ENCODE measurements at places on chromosomes 7 and 10.

DNA sequence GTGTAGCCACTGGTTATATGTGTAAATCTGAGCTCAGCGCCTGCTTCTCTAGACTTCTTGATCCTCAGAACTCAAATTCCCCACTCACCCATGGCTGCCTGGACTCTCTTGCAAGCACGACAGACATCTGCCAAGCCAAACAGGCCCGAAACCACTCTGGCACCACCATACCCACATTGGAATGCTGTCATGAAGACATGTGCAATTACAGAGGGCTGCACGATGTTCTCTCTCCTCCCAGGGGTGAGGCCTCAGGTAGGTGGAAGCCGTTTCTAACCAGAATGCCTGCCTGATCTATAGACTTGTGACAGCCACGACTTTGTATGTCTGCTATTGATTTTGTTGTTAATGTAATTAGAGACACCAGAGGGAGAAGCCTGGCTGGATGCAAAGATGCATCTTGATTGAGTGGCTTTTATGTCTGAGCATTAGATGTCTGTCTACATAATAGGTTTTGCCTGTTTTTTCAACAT lies 4.0 kb downstream of the BAMBI start:
- no peak overlapping the region for H3K4me3 ChIP-seq
- DNase-seq: no peak
- no peaks in the 10 kb centered on the region for H3K36me3 ChIP-seq

GRCh38 chr10:91328320-91328984 lies 81.7 kb upstream of the HECTD2 start:
- no peak overlapping the region for H3K4me3 ChIP-seq
- H3K36me3 ChIP-seq: peaks cover 2% of the 10 kb centered on the region
- no peak for DNase-seq
- H3K27me3 ChIP-seq: peaks cover 50% of the 10 kb centered on the region
- no peak overlapping the region for H3K27ac ChIP-seq
- H3K4me1 ChIP-seq: no peaks in the 10 kb centered on the region

GRCh38 chr10:95815701-95816240 lies 59.8 kb downstream of the ENTPD1 start:
- H3K27ac ChIP-seq: no peak overlapping the region
- no peaks in the 10 kb centered on the region for H3K36me3 ChIP-seq
- H3K4me3 ChIP-seq: no peak overlapping the region
- no peak for DNase-seq

DNA sequence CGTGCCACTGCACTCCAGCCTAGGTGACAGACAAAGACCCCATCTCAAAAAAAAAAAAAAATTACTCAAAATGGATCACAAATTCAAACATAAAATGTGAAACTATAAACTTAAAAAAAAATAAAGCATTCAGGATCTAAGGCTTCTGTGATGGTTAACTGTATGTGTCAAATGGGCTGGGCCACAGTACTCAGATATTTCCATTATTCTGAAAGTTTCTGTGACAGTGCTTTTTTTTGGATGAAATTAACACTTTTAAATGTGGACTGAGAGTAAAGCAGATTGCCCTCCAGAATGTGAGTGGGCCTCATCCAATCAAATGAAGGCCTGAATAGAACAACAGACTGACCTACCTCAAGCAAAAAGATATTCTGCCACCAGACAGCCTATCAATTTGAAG lies 26.0 kb downstream of the ARHGAP12 start:
- H3K27ac ChIP-seq: no peak overlapping the region
- peaks cover 28% of the 10 kb centered on the region for H3K36me3 ChIP-seq
- H3K4me1 ChIP-seq: peaks cover 43% of the 10 kb centered on the region

DNA sequence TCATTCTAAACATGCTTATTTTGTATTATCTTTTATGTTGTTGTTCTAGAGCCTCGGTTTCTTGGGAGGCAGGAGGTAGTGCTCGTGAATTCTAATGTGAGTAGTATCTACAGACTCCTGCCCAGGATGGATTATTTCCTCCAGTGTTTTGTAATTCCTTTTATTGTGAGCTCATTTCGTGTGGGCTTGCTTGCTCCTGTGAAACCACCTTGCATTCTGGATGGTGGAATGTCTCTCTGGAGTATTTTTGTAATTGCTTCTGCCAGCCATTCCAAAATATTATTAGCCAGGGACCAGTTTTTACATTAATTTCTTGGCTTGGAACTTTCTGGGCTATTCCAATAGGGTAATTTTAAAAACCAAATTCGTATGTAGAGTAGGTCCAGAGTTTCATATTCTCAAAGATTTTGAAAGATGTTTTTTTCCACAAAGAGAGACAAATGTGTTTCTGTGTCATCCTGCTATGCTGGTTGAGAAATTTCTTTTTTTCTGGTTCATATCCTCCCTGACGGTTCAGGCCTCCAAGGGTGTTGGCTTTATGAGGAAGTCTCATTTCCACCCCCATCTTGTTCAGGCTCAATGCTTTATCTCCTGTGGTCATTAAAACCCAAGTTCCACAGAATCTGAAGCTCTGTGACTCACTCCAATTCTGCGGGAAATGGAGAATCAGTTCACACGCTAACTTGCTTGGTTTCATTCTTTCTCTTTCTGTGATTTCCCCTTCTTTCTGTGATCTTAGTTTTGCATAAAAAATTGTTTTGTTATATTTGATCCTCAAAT lies 41.7 kb upstream of the CALD1 start:
- peaks cover 5% of the 10 kb centered on the region for H3K27me3 ChIP-seq
- H3K27ac ChIP-seq: no peak overlapping the region
- H3K4me3 ChIP-seq: no peak overlapping the region
- H3K4me1 ChIP-seq: no peaks in the 10 kb centered on the region

DNA sequence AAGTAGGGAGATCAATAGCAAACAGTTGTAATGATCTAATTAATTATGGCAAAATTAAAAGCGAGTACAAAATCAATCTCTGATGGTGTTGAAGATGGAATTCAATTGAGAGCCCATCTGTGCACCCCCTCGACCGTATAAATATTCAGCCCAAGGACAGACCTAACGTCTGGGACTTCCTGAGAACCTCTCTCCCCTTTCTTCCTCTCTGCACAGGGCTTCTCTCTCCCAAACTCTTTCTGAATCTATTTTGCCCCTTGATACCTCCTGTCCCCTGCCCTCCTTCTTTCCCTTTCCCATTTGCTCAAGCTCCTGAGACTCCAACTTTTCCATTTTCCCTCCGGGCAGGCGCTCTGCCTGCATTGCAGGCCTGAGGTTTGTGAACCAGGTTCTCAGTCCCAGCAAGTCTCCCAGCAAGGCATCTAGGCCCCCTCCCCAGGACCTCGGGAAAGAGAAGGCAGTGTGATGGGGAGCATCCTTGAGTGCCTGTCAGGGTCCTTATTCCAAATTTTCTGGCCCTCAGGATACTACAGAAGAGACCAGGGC lies 8.5 kb upstream of the PAX2 start:
- H3K4me1 ChIP-seq: peaks cover 38% of the 10 kb centered on the region
- no peak for DNase-seq
- peaks cover 86% of the 10 kb centered on the region for H3K27me3 ChIP-seq
- H3K36me3 ChIP-seq: peaks cover 3% of the 10 kb centered on the region
- H3K27ac ChIP-seq: no peak overlapping the region

DNA sequence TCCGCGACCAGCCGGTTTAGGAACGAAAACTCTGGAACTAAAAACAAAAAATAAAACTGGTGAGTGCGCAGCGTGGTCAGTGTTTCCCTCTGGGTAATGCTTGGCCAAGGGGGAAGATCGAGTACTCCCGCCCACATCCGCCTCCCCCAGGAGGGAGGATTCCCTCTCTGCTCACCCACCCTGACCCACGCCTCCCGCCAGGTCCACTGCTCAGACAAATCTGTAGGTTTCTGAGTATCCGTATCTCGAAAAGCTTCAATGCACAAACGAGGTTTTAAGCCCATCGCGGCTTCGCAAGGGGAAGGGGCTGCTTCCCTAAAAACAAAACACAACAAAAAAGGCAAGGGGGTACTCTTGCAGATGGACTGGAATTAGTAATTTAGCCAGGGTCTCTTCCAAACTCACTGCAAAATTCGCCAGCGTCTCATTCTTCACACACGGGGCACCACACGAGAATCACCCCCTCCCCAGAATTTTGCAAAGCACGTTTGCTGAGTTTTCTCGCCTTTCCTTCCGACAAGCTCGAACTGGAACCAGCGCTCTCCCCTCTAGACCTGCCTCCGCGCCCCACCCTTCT lies 75.2 kb downstream of the INSIG1 start:
- no peaks in the 10 kb centered on the region for H3K36me3 ChIP-seq
- H3K27ac ChIP-seq: no peak overlapping the region
- peaks cover 82% of the 10 kb centered on the region for H3K27me3 ChIP-seq

DNA sequence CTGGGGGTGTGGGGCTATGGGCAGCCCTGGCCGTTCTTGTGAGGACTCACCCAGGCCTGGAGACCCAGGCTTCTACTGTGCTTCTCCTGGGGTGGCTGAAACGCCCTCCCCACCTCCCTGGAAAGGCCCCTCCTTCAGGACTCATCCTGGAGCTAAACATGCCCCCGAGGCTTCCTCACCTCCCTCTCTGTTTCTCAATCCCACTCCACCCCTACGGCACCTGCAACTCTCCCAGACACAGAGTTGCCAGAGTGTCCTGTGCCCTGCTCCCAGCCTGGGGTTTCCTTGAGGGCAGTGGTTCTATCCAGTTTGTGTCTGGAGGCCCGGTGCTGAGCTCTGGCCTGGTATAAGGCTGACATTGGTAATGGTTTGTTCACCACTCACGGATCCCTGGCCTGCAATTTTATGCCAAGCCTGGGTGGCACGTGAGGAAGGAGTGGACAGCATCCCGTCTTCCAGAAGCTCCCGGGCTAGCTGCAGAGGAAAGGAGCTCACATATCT lies 68.0 kb downstream of the GRID1 start:
- H3K27me3 ChIP-seq: peaks cover 16% of the 10 kb centered on the region
- no peak overlapping the region for H3K27ac ChIP-seq
- no peak for DNase-seq
- H3K4me1 ChIP-seq: no peaks in the 10 kb centered on the region

GRCh38 chr7:133358708-133359107 lies 105.8 kb downstream of the EXOC4 start:
- peaks cover 10% of the 10 kb centered on the region for H3K4me1 ChIP-seq
- H3K27me3 ChIP-seq: no peaks in the 10 kb centered on the region
- DNase-seq: no peak
- H3K4me3 ChIP-seq: no peak overlapping the region
- peaks cover 13% of the 10 kb centered on the region for H3K36me3 ChIP-seq

DNA sequence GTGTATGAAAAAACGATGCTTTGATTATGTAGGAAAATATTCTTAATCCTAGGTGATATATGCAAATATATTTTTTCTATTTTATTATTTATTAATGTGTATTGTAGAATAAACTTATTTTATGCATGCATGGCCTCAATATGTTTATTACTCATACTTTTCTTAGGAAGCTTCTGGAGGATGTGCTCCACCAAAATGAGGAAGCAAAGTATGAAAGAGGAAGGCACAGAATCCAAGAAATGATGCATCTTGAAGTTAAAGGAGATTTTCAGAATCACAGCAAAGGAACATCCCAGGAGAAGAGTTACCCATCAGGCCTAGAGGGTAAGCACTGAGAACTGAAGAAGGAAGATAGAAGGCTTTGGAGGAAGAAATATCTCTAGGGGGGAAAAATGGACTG lies 35.0 kb upstream of the MRPS16 start:
- no peaks in the 10 kb centered on the region for H3K27me3 ChIP-seq
- no peaks in the 10 kb centered on the region for H3K36me3 ChIP-seq
- H3K4me1 ChIP-seq: no peaks in the 10 kb centered on the region
- no peak for DNase-seq

- H3K4me1 ChIP-seq: peaks cover 9% of the 10 kb centered on the region
- no peak overlapping the region for H3K27ac ChIP-seq
- no peaks in the 10 kb centered on the region for H3K36me3 ChIP-seq
- DNase-seq: no peak
- peaks cover 48% of the 10 kb centered on the region for H3K27me3 ChIP-seq
These were observed 536.9 kb downstream of the DNAJB6 start for GRCh38 chr7:157873664-157874063.

DNA sequence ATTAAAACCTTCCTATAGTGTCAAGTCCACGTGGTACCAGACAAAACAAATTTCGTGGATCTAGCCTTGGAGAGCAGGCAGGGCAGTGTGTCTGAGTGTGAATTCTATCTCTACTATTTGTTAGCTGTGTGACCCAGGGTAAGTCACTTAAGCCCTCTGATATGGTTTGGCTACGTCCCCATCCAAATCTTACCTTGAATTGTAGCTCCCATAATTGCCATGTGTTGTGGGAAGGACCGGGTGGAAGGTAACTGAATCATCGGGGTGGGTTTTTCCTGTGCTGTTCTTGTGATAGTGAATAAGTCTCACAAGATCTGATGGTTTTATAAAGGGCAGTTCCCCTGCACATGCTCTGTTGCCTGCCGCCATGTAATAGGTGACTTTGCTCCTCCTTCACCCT lies 2.8 kb upstream of the NPFFR1 start:
- H3K27ac ChIP-seq: no peak overlapping the region
- no peak overlapping the region for H3K4me3 ChIP-seq
- H3K36me3 ChIP-seq: no peaks in the 10 kb centered on the region

- H3K27ac ChIP-seq: no peak overlapping the region
- H3K4me1 ChIP-seq: no peaks in the 10 kb centered on the region
- DNase-seq: no peak
These were observed 129.8 kb downstream of the SEC23IP start for GRCh38 chr10:120022357-120022756.

- H3K27me3 ChIP-seq: no peaks in the 10 kb centered on the region
- H3K4me1 ChIP-seq: no peaks in the 10 kb centered on the region
- H3K36me3 ChIP-seq: no peaks in the 10 kb centered on the region
- DNase-seq: no peak
- H3K27ac ChIP-seq: no peak overlapping the region
- H3K4me3 ChIP-seq: no peak overlapping the region
These were observed 83.1 kb upstream of the SEMA3A start for GRCh38 chr7:84277628-84278224.

GRCh38 chr7:6153646-6154541 lies 118.5 kb downstream of the CYTH3 start:
- no peak overlapping the region for H3K4me3 ChIP-seq
- H3K36me3 ChIP-seq: peaks cover 72% of the 10 kb centered on the region

- H3K27ac ChIP-seq: no peak overlapping the region
- no peak overlapping the region for H3K4me3 ChIP-seq
- no peaks in the 10 kb centered on the region for H3K36me3 ChIP-seq
- DNase-seq: no peak
- no peaks in the 10 kb centered on the region for H3K27me3 ChIP-seq
These were observed 19.5 kb downstream of the LMOD2 start for GRCh38 chr7:123675181-123675473.

DNA sequence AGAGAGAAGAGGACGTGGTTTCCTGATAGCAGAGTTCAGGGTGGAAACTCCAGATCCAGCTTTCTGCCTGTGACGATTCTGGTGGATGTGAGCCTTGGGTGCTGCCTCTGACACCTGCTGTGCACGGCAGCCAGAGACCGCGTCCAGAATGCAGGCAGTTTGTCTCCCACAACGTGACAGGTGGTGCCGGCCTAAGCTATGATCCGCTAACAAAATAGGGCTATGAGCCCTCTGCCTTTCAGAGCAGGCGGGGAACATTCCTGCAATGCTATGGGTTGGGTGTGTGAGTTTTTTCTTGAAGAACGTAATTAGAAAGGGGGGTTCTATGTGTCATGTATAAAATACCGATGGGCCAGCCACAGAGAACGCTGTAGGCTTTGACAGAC lies 297.3 kb upstream of the PRKCQ start:
- H3K27ac ChIP-seq: no peak overlapping the region
- H3K36me3 ChIP-seq: no peaks in the 10 kb centered on the region
- no peaks in the 10 kb centered on the region for H3K4me1 ChIP-seq
- DNase-seq: no peak
- peaks cover 54% of the 10 kb centered on the region for H3K27me3 ChIP-seq
- H3K4me3 ChIP-seq: no peak overlapping the region
